Renal pelvis (tissue), 12 donors: ENCODE measurements at places on chromosomes 2 and 18. TPM values are rescaled to one million over a fixed set of nuclear protein-coding genes. Genes with fewer than 3 reads are reported as not detected.

The CYTIP gene
- 1.7 TPM for polyA plus RNA-seq

The QPCT gene
- polyA plus RNA-seq: 11.5 TPM

The LAMA1 gene
- 75.1 TPM for polyA plus RNA-seq

The CNDP1 gene
- 0.78 TPM for polyA plus RNA-seq

The NDC80 gene
- 23.8 TPM for polyA plus RNA-seq

The FBXO48 gene
- polyA plus RNA-seq: 1.7 TPM

The MBP gene
- polyA plus RNA-seq: 18.5 TPM
